Activated CD4-positive, CD25-positive, alpha-beta regulatory T cell (primary cell): ENCODE measurements at places on chromosomes 1 and 21.

- no peak for DNase-seq
Observed at GRCh38 chr1:223291796-223292195, 72.2 kb downstream of the SUSD4 start.

DNA sequence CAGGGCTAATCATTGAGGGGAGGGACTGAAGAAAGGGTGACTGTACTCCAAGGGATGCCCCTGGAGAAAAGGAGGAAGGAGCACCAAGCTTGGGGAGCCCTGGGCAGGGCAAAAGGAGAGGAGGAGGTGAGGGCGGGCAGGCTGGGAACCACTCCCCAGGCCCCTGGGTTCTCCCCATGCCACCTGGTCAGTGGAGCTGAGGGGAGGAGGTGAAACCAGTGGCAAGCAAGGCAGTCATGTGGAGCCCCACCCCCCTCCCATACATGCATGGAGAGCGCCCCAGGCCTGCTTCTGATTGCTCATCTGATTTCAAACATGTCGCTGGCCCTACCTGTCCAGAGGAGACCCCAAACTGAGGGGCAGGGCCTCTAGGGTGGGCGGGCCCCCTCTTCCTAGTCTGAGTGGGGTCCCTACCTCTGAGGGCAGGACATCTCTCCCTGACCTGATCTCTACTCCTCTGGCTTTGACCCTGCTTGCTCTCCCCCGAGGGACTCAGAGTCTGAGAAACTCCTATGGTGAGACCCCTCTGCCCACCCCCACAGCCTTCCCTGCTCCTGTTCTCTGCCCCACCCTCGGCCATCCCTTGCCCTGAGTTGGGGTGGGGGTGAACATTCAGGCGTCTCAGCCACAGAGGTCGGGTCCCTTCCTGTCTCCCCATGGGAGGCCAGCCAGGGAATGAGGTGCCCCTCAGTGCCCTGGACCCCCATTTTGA lies 18.6 kb downstream of the INSRR start:
- no peak for DNase-seq

DNA sequence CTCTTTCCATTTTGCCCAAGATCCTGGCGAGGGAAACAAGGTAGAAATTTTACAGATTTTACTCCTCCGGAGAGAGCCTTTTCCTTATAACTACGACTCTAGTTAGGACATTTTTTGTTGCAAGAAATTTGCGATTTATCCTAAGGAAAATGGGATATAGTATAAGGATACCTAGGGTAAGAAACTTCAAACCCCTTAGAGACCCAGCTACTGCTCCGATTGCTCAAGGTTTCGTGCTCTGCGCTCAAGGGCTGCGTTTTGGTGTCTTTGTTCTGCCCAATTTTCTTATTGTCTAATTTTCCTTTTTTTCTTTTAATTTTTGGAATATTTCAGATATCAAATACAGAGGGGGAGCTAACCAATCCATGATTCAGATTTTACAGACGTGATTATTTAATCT lies 1.5 kb downstream of the TTC3 start:
- DNase-seq = no peak

- no peak for DNase-seq
Observed at GRCh38 chr1:19511116-19511515, 25.8 kb upstream of the CAPZB start.

DNA sequence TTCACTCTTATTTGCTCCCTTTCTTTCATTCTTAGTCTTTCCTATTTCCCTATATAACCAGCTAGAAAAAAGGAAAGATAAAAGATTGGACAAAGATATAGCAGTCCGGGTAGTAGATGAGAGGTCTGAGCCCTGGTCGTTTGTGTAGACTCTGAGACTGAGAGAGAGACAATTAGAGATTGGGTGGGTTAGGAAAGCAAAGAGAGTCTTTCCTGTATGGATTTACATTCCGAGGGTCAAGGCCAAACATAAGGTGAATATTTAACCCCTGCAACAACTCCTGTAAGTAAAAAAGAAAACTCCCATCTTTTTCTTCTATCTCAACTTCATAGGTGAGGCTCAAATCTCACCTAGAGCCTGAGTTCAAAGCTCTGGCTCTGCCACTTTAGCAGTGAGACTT lies 218.0 kb upstream of the FGGY start:
- no peak for DNase-seq

- DNase-seq = no peak
Observed at GRCh38 chr1:40204856-40205255, 42.9 kb upstream of the TMCO2 start.

DNA sequence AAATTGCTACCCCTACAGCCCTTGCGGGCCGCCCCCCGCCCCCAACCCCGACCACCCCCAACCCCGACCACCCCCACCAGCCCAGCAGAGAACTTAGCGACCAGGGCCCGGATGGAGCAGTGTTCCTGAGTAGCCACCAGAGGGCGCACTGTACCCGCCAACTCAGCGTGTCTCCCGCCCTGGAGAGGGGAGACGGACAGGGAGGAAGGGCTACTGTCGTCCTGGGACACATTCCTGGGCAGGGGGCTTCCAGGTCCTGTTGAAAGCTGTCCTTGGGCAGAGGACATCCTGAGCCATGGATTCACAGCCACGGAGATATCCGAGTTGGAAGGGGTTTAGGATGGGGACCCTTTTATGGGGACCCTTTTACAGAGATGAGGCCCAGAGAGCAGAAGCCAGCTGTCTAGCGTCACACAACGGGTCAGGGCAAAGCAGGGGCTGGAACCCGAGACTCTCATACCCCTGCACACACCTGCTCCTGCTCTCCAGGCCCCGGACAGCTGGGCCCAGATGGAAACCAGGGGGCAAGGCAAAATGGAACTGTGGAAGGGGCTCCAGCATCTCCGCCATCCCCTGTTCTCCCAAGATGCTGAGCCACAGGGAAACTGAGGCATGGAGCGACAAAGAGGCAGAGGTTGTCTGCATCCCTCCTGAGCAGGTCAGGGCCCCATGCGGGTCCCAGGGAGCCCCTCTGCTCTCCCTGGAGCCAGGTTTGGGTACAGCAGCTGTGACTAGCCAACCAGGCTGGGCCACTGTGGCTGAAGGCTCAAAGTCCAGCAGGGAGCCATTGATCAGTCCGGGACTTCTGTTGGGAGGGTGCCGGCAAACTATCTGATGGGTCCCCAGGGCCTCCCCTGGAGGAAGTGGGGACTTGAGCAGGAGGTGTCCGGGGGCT lies 25.0 kb upstream of the LAPTM5 start:
- peak; percentile 48 for DNase-seq

DNA sequence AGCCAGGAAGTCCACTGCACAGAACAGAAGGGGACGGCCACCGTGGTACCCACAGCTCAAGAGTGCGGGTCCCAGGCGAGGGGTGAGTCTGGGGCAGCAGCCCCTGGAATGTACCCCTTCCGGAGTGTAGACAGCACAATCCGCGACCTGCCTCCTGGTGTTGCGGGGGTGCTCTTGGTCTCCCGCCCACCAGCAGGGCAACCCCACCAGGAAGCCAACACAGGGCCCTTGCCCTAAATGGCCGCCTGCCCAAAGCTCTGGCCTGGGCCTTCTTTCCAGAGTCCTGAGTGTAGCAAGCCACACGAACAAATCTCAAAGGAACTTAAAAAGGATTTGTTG lies 1.1 kb upstream of the SLC19A1 start:
- DNase-seq = no peak

- DNase-seq = no peak
Observed at GRCh38 chr1:56034847-56035481, 544.4 kb downstream of the PLPP3 start.

DNA sequence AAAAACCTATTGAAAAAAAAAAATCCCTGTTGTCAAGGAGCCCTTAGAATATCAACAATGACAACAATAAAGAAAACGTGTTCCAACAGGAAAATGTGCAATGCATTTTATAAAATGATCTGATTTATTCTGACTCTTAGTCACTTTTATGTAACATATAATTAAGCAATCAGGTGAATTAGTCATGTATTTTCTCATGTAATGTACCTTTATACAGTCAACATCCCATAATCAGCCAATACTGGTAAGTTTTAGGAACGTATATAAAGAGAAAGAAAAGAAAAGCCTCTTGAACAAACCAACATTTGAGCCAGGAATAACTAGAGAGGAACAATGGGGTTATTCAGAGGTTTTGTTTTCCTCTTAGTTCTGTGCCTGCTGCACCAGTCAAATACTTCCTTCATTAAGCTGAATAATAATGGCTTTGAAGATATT lies at the start of gene CLCA4:
Gene CLCA4, plus strand, starts transcription at position 292 of the 435 bp plus-strand sequence. Its CDS starts 42 bp downstream, at position 334.
- no peak for DNase-seq

- DNase-seq = no peak
Observed at GRCh38 chr1:84823511-84823910, 69.5 kb downstream of the LPAR3 start.

GRCh38 chr1:201543871-201544642 lies 5.1 kb downstream of the NAV1 start:
- no peak for DNase-seq

DNA sequence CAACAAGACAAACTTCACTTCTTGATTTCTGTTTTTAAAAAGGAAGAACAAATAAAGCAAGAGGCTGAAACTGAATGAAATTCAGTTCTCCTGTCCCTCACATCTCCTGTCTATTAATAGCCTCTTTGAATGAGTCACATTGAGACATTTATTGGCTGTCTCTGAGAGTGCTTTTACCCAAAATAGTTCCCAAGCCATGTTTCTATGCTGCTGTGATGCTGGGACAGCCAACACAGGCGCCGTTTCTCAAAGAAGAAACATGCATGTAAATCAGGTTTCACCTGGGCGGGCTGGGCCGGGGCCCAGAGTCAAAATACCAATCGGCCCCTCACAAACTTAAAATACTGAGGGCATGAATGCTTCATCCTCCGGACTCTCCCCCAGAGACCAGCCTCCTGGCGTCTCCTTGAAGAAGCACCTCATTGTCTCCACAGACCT lies 105.2 kb downstream of the EDEM3 start:
- DNase-seq = no peak

DNA sequence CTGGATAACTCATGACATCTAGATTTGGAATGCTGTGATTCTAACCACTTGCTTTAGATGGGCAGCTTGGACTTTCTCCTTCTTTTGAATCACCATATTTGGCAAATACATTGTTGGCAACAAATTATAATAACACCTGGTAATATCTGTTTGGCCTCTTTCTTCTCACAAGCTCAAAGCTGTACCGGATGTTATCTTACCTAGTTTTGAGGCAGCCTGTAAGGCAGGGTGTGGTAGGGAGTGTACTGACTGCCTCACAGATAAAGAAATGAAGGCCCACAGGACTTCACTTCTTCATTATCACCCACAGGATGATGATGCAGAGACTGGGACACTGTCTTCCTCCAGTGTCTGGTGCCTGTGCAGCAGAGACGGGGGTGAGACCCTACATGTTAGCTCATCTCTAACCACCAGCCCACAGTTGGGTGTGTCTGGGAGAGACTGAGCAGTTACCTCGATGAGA lies 28.5 kb downstream of the TUFT1 start:
- no peak for DNase-seq
